ENCODE measurements at places on chromosomes 12 and 14. TPM values are rescaled to one million over a fixed set of nuclear protein-coding genes. Genes with fewer than 3 reads are reported as not detected.

Gene LGALS3
- total RNA-seq = 12.0 TPM

Gene MED6
- total RNA-seq = 59.3 TPM

Gene SDSL
- 0.54 TPM for total RNA-seq

Gene OSBPL8
- 86.9 TPM for total RNA-seq

Gene LPAR5
- 2.8 TPM for total RNA-seq

Gene WNT5B
- total RNA-seq = 2.0 TPM

Gene RASSF8
- total RNA-seq = 0.13 TPM

Gene CCDC175
- not detected for total RNA-seq

DNA sequence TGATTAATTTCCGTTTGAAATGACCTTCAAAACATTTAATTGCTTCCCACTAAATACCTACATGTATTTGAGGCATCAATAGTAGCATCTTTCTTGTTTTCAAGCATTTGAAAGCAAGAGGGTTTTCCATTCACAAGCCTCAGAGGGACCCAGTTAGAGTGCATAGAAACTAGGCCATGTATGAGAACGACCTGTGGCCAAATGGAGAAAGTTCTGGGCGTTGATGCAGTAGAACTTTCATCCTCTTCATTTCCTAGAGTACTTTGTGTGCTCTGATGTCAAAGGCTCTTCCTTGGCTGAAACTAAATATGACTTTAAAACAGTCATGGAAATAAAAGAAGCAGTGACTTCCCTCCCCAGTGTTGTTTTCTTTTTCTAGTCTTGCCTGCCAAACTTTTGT is 944 bp upstream of the DHRS7 start:
- DNase-seq = no peak

GRCh38 chr14:94009767-94010166 is 12.7 kb downstream of the CCDC197 start:
- no peak for DNase-seq

DNA sequence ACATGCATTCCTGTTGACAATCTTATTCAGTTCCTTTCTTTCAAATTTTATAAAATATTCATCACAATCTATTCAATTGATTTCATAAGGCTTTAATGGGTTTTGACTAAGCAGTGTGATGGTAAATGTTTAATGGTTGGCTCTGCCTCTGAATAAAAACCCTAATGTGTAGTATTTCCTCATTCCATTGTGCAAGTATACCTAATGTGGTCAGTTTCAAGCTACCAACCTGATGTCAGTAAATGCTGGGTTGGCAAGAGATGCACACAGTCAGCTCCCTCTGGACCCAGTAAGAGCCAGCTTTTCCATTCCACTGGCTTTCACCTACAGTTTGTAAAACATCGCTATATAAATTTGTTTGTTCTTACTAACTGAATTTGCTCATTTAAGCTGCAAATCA is 53.9 kb downstream of the METTL25 start:
- DNase-seq = no peak

DNA sequence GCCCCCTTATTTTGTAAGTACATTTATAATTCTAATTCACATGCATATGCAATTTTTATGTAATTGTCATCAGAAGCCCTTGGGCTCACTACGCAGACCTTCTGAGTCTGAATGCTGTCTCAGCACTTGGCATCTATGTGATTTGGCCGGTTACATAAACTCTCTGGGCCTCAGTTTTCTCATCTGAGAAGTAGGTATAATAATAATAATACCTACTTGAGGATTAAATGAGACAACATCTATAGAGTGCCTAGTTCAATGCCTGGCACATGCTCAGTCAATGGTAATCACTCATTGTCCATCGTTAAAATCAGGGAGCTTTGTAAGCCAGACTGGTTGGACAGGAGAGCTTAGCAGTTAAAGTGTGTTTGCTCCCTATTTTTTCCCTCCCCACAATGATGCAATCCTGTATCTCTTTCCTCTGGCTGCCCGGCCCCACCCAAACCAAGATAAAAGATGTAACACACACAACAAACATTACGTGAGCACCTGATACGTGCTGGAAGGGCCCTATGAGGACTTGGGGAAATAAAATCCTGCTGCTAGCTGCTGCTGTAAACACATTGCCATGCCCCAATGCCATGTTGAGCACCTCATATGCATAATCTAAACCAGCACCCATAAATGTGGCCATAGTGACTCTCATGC is 235.0 kb downstream of the CRADD start:
- DNase-seq = no peak

DNA sequence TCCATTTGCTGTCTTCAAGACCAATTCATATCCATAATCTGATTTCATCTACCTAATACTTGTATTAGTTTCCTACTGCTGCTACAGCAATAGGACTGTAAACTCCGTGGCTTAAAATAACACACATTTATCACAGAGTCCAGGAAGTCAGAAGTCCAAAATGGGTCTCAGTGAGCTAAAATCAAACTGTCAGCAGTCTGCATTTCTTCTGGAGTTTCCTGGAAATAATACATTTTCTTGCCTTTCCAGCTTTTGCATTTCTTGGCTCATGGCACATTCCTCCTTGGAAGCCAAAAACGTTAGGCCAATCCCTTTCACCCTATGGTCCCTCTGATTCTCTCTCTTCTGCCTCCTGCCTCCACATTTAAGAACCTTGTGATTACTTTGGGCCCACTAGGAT is 239.8 kb downstream of the PRKD1 start:
- no peak for DNase-seq

All from activated T-helper 1 cell treated with anti-CD3 and anti-CD28 coated beads, Interleukin-12 subunit alpha, Interleukin-12 subunit beta, Interleukin-2, Interleukin-4 antibody, amounts not matched to agents 30 ng/mL and 10 ng/mL and 1 ng/mL, durations not matched to agents 14 hours and 24 hours and 36 hours (primary cell).